Tongue (tissue), 3 donors: ENCODE measurements at places on chromosomes 16 and 17.

GRCh38 chr16:78372277-78372676 lies 272.8 kb downstream of the WWOX start:
- DNase-seq: no peak

DNA sequence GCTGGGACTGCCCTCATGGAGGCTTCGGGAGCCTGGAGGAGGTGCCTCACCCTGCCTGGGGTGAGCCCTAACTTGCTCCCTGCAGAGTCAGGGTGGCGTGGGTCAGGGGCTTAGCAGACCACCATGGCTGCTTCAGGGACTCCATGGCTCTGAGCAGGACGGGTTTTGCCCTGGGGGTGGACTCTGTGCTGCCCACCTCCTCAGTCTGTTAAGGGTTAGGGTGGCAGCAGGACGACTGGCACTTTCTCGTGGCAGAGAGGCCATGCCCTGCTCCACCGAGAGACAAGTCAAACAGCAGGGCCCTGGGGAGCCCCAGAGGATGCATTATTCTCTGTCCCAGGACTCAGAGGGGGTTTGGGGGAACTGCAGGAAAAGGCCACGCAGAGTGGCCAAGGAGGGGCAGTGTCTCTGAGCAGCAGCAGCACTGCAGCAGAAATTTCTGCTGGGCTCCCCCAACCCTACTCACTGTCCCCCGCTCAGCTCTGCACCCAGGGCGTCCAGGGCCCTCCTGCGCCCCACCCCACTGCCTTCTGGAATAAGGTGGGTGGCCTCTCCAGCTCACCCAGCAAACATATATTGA lies 1.8 kb upstream of the PRSS22 start:
- no peak for DNase-seq

DNA sequence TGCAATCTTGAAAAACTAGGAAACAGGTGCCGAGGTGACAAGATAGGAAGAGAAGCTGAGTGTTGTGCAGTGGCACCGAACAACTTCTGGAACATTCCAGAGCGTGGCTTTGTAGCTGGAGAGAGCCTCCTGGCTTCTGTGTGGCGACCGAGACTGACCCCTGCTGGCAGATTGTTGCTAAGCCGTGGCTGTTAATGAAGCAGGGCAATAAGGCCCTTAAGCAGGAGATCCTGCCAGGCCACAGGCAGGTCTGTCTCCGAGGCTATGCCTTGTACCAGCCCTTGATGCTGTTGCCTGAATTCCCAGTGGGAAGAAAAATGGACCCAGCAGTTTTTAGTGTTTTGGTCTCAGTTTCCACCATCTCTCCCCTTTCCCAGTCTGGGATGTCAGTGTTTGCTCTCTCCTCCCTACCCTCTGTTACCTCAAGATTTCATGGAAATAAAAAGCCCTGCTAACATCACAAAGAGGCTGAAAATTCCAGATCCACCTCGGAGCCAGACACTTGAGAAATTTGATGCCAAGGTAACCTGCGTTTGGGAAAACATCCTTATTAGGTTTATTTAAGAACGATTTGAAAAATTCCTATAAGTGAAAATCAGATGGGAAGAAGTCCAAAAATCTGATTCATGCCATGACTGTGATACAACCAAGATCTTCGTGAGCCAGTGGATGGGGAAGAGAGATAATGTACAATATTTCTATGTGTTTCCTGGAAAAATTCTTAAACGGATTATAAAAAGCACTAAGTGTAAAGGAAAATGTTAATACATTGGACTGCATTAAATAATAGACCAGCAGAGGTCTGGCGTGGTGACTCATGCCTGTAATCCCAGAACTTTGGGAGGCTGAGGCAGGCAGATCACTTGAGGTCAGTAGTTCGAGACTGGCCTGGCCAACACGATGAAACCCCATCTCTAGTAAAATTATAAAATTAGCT lies 265.1 kb downstream of the PRKCA start:
- peak; percentile 83 for DNase-seq

DNA sequence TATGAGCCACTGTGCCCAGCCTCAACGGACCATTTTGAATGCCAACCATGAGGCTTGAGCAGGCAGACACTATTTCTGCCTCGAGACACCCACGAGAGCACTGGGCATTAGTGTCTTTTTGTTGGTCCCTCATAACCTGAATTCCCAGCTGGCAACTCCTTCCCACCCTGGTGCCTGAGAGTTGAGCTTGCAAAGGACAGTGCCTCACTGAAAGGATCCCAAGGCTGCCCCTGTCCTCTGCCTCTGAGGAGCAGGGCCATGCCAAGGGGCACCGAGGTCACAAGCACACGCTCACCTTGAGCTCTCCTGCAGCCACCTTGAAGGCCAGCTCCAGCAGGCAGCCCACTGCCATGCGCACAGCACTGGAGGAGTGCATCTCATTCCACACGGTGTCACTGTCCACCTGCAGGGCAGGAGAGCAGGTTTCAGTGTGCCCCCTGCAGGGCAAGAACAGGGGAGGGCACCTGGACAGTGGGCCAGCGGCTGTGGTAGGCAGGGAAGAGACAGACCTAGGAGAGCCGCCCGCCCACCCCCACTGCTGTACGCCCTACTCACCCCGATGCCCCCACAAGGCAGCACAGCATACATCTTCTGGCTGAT lies 12.8 kb downstream of the G6PC3 start:
- DNase-seq: no peak

- no peak for DNase-seq
Measured at GRCh38 chr17:71360301-71360700, 760.5 kb upstream of the SOX9 start.
